Neural crest cell (in vitro differentiated cells): ENCODE measurements at places on chromosomes 4 and X. TPM values are rescaled to one million over a fixed set of nuclear protein-coding genes. Genes with fewer than 3 reads are reported as not detected.

- no peak for DNase-seq
These were observed 161.7 kb downstream of the BTC start for GRCh38 chr4:74632634-74633033.

GRCh38 chr4:2373532-2373931 lies 44.9 kb downstream of the ZFYVE28 start:
- DNase-seq = no peak

GRCh38 chrX:57977992-57978391 lies 67.7 kb upstream of the ZXDA start:
- no peak for DNase-seq

Gene PLK4
- total RNA-seq = 49.6 and 54.4 TPM in 2 replicates

Gene TLR1
- total RNA-seq = not detected in 2 replicates

DNA sequence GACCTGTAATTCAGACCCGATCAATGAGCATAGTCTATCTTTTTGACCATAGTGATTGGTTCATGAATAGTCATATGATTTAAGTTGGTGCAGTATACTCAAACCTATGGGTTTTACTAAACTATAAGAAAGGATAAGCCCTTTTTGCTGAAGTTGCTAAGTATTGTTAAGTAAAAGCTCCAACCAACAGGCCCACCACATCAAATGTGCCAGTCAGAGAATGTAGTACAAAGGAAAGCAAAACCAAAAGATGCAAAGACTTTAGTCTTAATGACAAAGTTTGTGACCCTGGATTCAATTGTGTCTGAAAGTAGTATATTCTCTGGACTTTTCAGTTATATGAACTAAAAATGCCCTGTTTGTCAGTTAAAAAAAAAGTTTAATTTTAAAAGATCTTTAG lies 208.1 kb upstream of the TET2 start:
- no peak for DNase-seq

- no peak for DNase-seq
These were observed 934.5 kb upstream of the INTU start for GRCh38 chr4:126698224-126698623.

DNA sequence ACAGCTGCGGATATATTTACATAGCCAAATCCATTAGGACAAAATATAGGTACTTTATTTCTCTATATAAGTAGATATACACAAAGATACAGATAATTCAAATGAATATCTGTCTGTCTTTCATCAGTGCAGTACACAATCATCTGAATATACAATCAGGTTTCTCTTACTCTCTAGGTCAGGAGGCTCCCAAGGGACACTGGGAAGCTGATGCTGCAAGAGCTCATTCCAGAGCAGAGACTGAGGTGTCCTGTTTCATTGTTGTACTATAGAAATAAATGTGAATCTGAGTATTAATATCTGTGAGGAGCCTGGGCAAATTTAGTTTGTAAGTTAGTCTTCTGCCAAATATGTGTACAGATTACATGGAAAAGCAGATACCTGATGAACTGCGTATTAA lies 4.2 kb downstream of the TLL1 start:
- no peak for DNase-seq

- no peak for DNase-seq
These were observed 26.0 kb upstream of the ELF2 start for GRCh38 chr4:139202991-139203390.

GRCh38 chrX:110131031-110131430 lies 128.1 kb downstream of the TMEM164 start:
- no peak for DNase-seq

Gene FGB
- not detected in 2 replicates for total RNA-seq
